Fibroblast of the aortic adventitia (primary cell): ENCODE measurements at places on chromosomes 4 and X. TPM values are rescaled to one million over a fixed set of nuclear protein-coding genes. Genes with fewer than 3 reads are reported as not detected.

TNIP3 gene
- 0.72 TPM in 1 of 2 replicates, not detected in the other for total RNA-seq

HERC5 gene
- 1.5 and 16.1 TPM in 2 replicates for total RNA-seq

GPR143 gene
- total RNA-seq, result 0.33 TPM in 1 of 2 replicates, not detected in the other

LIAS gene
- 9.7 and 15.4 TPM in 2 replicates for total RNA-seq

DCLK2 gene
- 4.5 and 7.1 TPM in 2 replicates for total RNA-seq

FAM236C gene
- not detected in 2 replicates for total RNA-seq

BBS7 gene
- 17.8 and 24.3 TPM in 2 replicates for total RNA-seq
